ENCODE measurements at places on chromosomes 1 and 21. TPM values are rescaled to one million over a fixed set of nuclear protein-coding genes. Genes with fewer than 3 reads are reported as not detected.

- H3K27me3 ChIP-seq = no peaks in the 10 kb centered on the region
- no peak overlapping the region for H3K4me3 ChIP-seq
- H3K36me3 ChIP-seq = no peaks in the 10 kb centered on the region
- H3K4me1 ChIP-seq = no peaks in the 10 kb centered on the region
Measured at GRCh38 chr1:209103092-209103491, 480.4 kb upstream of the CAMK1G start.

The ZNF695 gene
- total RNA-seq = 13.2 TPM

The ANKRD65 gene
- 30.1 TPM for total RNA-seq

DNA sequence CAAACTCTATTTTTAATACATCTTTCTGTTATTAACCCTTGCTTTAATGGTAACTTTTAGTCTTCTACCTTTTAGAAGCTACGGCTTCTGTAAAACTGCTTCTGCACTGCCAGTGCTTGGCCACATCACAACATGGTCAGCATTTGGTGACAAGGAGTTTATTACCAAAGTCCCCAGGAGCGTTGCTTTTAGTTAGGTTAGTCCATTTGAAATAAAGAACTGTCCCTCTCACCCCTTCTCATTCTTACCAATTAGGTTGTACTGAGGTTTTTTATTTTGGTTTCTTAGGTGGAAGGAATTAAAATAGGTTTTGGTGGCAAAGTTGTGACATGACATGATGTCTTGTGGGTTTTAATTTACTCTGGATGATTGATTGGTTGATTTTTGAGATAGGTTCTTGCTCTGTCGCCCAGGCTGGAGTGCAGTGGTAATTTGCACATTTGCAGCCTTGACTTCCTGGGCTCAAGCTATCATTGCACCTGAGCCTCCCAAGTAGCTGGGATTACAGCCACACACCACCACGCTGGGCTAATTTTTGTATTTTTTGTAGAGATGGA is 39.2 kb downstream of the SPEN start:
- peaks cover 21% of the 10 kb centered on the region for H3K36me3 ChIP-seq
- peaks cover 29% of the 10 kb centered on the region for H3K4me1 ChIP-seq
- no peak for DNase-seq
- H3K27me3 ChIP-seq = no peaks in the 10 kb centered on the region

DNA sequence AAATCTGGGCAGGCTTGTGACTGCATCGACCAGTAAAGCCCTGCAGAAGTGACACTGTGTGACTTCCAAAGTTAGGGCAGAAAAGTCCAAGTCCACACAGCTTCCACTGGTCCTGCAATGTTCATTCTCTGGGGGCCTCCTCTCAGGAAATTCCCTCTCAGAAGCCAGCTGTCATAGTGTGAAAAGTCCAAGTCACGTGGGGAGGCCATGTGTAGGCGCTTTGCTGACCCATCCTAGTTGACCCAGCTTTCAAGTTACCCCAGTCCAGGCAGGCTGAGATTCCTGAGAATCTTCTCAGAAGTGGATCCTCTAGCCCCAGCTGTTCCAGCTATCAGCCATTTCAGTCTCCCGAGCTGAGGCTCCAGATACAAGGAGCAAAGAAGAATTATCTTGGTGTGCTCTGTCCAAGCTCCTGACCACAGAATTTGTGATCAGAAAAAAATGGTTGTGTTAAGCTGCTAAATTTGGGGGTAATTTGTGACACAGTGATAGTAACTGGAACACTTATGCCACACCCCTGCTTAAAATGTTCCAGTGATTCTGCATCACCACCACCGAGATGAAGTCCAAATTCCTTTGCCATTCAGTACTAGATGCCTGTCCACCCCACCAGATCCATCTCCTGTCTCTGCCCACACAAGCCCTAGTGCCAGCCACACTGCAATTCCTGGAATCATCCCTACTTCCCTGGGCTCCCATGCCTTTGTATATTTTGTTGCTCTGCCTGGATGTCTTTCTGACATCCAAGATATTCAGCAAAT is 2.5 kb upstream of the STUM start:
- H3K4me1 ChIP-seq = peaks cover 42% of the 10 kb centered on the region
- H3K27ac ChIP-seq = no peak overlapping the region
- DNase-seq = no peak
- peaks cover 33% of the 10 kb centered on the region for H3K27me3 ChIP-seq
- H3K36me3 ChIP-seq = no peaks in the 10 kb centered on the region
- no peak overlapping the region for H3K4me3 ChIP-seq

DNA sequence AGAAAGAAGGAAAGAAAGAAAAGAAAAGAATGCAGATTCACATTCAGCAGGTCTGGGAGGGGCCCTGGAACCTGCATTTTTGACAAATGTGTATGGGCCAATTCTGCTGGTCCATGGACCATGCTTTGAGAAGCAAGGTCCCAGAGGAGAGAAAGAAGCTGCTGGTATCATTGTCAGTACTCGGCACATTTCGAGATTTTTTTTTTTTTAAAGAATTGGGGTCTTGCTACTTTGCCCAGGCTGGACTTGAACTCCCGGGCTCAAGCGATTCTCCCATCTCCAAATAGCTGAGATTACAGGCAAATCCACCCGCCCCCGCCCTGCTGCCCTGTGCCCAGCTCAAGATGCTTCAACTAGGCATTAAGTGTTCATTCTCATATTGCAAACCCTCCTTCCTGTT is 13.6 kb upstream of the DISP3 start:
- peaks cover 7% of the 10 kb centered on the region for H3K27me3 ChIP-seq
- H3K4me1 ChIP-seq = no peaks in the 10 kb centered on the region
- no peak overlapping the region for H3K27ac ChIP-seq

All from HepG2 (cell line).